ENCODE measurements at places on chromosomes 5 and 9.

GRCh38 chr9:19229595-19230354, 718 bp upstream of the DENND4C start:
- peak; percentile 63 for ATAC-seq

DNA sequence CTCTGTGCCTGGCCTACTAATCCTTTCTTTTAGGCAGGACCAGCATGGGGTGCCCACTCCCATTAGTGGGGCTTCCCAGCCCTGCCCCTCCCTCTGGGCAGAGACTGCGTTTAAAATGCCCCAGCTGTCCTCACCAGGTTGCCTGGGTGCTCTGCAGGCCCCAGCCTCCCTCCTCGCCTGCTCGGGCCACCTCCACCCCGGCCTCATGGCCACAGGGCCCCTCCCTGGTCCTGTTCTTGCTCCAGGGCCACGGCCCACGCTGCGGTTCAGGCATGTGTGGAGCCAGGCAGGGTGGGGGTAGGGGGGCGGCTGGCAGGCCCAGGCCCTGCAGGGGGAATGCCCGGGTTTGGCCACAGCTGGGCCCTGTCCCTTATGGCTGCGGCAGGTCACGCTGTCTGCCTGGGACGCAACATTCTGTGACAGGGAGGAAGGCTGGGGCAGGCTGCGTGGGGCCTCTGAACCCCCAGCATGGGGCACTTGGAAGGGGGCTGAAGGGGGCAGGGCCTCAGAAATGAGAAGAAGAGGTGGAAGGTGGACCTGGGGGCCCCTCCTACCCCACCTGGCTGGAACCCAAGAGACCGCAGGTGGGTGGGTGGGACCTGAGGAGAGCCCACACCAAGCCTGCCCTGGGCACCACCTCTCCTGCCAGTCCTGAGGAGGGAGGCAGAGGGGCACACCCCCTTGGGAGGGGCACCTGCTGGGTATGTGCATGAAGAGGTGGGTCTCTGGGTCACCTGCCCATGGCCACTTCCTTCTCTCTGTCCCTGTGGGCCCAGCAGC, at the start of gene LCN12:
TSS of gene LCN12 (plus strand) at position 733 of the 780 bp plus-strand sequence. CDS start 55 bp downstream, outside the sequence.
- ATAC-seq = no peak

DNA sequence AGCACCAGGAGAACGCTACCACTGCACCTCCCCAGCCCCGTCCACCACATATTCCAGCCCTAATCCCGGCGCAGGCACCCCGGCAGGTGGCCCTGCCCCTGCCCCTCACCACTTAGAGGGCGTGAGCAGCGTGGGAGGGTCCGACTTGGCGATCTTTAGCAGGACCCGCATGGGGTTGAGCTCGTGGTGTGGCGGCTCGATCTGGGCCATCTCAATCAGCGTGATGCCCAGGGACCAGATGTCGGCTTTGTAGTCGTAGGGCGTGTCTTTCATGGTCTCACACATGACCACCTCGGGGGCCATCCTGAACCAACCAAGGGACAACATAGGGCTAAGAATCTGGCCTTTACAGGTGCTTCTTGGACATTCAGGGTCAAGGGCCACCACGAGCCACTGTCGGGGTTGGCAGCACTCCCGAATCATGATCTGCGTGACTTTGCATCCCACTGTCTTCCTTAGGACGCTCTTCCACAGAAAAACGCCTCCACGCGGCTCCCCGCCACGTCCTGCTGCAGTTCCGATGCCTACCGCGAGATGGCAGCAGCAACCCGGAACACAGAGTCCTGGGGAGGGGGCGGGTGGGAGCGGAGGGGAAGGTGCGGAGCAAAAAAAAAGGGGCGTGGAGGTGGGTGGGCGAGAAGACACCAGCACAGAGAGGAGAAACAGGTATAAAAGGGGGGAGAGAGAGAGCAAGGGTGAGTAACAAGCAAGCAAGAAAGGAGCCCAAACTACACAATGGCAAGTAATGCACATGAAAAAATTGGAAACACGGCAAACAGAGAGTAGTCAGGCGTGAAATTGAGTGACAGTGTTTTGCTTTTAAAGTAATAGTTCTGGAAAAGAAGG, 81.3 kb downstream of the STK10 start:
- ATAC-seq = peak; percentile 24

DNA sequence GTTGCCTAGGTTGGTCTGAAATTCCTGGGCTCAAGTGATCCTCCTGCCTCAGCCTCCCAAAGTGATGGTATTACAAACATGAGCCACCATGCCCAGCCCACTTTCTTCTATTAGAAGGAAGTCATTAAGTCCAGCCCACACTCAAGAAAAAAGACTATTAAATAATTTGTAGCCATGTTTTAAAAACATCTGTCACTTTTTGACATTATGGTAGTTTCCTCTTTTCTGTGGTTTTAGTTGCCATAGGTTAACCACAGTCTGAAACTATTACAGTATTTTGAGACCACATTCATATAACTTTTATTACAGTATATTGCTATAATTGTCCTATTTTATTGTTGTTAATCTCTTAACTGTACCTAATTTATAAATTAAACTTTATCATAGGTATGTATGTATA, 31.9 kb upstream of the C5orf24 start:
- no peak for ATAC-seq

- peak; percentile 6 for ATAC-seq
Measured at GRCh38 chr9:134641990-134642384, 384 bp downstream of the COL5A1 start.
